ENCODE measurements at places on chromosomes 13 and 19.

DNA sequence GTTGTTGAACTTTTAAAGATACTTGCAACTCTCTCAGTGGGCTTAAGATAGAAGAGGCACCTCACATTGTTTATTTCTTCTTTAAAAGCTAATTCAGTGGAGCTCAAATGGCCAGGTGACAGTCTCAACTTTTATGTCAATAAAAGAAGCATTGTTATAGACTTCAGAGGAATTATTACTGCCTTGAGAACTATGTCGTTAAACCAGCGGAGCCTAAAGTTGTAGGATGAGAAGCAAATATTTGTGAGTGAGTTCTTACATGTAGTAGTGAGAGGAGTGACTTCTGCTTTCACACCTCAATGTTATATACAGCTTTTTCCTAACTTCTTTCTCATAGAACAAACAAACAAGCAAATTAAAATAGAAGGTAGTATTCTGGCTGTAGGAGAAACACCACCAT, 31.2 kb upstream of the DGKH start:
- no peak for DNase-seq

DNA sequence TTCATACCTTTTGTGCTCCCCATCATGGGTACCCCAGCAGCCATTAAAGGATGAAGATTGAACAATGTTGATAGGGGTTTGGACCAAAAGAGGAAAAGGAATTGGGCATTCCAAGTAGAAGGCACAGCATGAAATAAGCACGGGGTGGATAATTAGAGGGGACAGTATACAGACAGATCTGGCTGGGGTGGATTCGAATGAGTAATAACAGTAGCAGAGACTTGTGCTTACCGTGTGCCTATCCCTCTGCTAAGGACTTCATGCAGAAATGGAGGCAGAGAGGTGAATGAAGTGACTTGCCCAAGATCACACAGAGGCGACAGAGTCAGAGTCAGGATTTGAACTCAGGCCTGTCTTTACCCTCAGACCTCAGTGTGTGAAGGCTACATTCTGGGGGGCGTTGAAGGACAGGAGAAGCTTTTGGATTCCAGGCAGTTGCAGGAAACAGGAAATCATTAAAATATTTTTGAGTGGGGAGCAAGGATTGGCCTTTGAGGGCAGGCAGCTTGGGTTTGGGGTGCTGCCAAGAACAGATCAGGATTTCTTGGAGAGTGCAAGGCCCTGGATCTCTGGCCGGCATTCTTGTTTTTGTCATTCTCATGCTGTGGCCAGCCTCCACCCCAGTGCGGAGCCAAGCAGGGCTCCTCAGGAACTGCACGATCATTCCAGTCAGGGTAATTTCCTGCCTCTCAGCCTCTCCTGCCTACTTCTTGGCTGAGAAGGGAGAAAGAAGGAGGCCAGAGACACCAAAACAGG, 18.7 kb downstream of the PAF1 start:
- DNase-seq, result no peak

- no peak for DNase-seq
Measured at GRCh38 chr13:80048030-80048429, 292.9 kb downstream of the SPRY2 start.

DNA sequence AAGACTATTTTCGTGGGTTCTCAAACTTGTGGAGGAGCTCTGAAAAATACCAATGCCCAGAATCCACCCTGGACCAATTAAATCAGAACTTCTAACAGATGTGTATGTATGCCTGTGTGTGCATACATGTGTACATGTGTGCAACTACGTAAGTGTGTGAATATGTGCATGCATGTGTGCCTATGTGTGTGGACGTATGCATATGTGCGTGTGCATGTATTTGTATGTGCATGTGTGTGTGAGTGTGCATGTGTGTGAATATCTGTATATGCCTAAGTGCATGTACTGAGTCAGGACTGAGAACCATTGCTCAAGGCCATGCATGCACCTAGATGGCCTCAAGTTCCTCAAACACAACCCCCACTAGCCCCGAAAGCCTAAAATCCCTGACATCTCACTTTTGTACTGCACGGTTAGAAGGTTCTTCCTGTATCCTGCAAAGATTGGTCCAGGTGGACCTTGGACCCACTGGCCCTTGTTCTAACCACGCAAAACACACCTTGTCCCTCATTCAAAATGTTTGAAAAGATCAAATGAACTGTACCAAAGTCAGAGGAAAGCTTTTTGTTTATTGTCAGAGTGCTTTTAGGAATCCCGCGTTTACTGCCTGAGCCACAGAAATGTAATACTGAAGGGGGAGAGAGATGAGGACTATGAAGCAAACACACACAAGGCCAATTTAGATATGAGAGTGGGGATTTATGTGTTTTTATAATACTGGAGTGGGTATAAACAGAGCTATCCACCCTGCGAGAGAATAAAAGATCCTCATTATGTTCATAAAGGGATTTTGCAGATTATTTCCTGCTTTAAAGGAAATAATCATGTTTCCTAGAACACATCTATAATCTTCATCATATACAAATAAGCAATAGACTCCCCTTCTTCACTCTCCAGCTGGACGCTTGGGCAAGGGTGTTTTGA, 39.1 kb downstream of the LATS2 start:
- no peak for DNase-seq

- no peak for DNase-seq
Measured at GRCh38 chr13:110353339-110353977, 46.4 kb downstream of the COL4A2 start.

DNA sequence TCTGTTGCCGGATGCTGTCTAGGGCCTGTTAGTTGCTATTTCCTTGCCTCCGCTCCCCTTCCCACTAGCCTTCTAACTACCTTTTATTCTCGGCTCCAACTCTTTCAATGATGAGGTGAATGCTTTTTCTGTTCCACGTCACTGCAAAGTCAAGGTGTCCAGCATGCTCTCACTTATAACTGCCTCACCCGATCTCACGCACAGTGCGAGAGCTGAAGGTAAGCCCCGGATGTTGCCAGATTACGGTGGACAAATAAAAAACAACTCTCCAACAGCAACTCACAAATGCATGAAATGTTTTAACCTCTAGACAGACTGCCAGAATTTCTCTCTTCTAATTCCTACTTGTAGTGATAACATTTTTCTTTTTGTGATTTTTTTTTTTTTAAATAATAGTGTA, 169.9 kb downstream of the STK24 start:
- no peak for DNase-seq

DNA sequence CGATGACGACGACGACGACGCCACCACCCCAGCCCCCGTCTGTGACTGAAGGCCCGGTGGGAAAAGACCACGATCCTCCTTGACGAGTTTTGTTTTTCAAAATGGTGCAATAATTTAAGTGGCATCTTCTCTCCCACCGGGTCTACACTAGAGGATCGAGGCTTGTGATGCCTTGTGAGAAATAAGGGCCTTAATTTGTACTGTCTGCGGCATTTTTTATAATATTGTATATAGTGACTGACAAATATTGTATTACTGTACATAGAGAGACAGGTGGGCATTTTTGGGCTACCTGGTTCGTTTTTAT, 2.5 kb downstream of the KLF2 start:
- DNase-seq, result no peak

- DNase-seq, result peak; percentile 85
Measured at GRCh38 chr19:28633319-28634018, 579.5 kb downstream of the UQCRFS1 start.

- no peak for DNase-seq
Measured at GRCh38 chr13:61036715-61037114, 378.9 kb downstream of the PCDH20 start.

GRCh38 chr13:114118511-114119123, 13.8 kb downstream of the RASA3 start:
- no peak for DNase-seq

DNA sequence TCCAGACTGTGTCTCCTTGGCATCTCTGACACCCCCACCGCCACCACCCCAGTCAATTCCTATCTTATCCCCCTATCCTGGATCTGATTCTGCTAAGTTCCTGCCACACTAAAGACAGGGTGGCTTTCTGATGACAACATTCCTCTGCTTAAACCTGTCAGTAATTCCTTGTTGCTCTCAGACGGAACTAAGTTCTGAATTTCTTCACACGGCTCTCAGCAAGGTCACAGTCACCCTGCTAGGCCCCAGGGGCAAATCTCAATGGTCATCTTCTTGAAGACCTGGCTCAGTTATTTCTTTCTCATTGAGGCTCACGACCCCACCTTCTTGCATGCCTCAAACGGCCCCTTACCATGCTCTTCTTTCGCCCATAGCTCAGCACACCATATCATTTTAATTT, 7.6 kb downstream of the ALOX5AP start:
- no peak for DNase-seq

DNA sequence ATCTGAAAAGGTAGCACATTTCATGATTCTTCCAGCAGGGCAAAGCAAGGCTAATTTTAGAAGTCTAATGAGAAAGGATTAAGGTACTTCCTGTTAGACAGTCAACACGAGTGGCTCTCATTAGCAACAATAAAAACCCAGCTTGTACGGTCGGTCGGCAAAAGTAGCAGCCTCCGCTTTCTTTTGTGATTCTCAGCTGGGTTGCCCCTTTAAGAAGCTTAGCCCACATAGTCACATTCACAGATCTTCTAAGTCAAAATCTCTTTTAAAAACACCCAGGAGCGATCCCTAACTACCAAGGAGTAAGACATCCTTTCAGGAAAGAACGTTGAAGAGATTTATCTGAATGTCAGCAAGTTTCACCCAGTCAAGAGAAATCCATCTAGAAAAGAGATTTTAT, 684.8 kb downstream of the DIAPH3 start:
- no peak for DNase-seq

- DNase-seq, result peak; percentile 50
Measured at GRCh38 chr19:1252221-1252820, 3.9 kb downstream of the MIDN start.

- peak; percentile 65 for DNase-seq
Measured at GRCh38 chr19:46860846-46861690, at the start of gene ARHGAP35. ARHGAP35 (plus strand) TSS chr19:46860997; CDS start chr19:46918676, 57,679 bp downstream.

- DNase-seq, result no peak
Measured at GRCh38 chr19:18717601-18718000, 34.1 kb downstream of the CRTC1 start.
